Small intestine (tissue), 16 donors: ENCODE measurements at places on chromosomes 11 and 22.

- no peaks in the 10 kb centered on the region for H3K27me3 ChIP-seq
- no peak for DNase-seq
- peak overlapping the region; percentile 74 for H3K27ac ChIP-seq
- peaks cover 77% of the 10 kb centered on the region for H3K36me3 ChIP-seq
- H3K4me3 ChIP-seq: no peak overlapping the region
Measured at GRCh38 chr22:24060375-24060788, 49.3 kb downstream of the CABIN1 start.

DNA sequence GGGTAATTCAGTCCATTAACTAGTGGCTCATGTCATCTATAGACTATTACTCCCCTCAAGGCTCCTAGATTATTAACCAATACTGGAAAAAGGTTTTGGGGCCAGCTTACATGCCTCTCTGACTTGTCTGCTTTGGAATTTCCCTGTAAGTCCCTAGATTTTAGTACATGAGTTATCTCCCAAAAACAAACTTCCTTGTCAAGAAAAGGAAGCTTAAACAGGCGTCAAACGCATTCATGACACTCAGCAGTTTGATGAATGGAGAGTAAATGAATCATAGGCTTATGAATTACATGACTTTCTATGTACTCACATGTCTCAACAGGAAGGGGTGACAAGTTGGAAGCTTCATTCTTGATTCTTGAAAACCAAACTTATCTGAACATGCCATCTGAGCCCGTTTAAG, 70.8 kb downstream of the BLID start:
- no peaks in the 10 kb centered on the region for H3K36me3 ChIP-seq
- no peaks in the 10 kb centered on the region for H3K4me1 ChIP-seq
- no peak for DNase-seq
- no peak overlapping the region for H3K4me3 ChIP-seq
- H3K27me3 ChIP-seq: no peaks in the 10 kb centered on the region

DNA sequence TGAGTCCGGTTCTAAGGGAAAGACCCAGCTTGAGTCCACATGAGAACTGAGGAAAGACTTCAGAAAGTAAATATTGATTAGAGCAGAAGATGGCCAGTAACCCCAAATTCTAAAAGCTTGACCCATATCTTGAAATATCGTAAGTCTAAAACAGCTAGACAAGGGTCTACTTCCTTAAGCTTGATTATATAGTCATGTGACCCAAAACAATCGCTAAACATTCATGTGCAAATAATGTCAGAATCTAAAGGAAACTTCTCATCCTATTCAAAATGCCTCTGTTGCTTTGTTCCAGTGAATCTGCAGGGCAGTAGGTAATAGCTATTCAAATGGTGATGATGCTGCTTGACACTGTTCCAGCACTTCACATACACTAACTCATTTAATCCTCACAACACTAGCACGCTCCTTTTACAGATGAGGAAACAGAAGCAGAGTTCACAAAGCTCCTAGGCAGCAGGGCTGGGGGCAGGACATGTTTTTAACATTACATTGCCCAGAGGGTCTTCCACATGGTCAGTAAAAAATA, 52.6 kb downstream of the TCF20 start:
- H3K36me3 ChIP-seq: peaks cover 29% of the 10 kb centered on the region
- H3K27me3 ChIP-seq: no peaks in the 10 kb centered on the region
- H3K27ac ChIP-seq: no peak overlapping the region
- no peak overlapping the region for H3K4me3 ChIP-seq
- H3K4me1 ChIP-seq: peaks cover 12% of the 10 kb centered on the region

- no peaks in the 10 kb centered on the region for H3K36me3 ChIP-seq
- no peaks in the 10 kb centered on the region for H3K27me3 ChIP-seq
- no peak overlapping the region for H3K4me3 ChIP-seq
- no peak for DNase-seq
Measured at GRCh38 chr11:38130976-38131375, 1532.9 kb upstream of the RAG2 start.

- no peaks in the 10 kb centered on the region for H3K36me3 ChIP-seq
- no peaks in the 10 kb centered on the region for H3K27me3 ChIP-seq
- H3K4me1 ChIP-seq: no peaks in the 10 kb centered on the region
- H3K4me3 ChIP-seq: no peak overlapping the region
- H3K27ac ChIP-seq: no peak overlapping the region
Measured at GRCh38 chr11:76408171-76408965, 27.2 kb downstream of the GVQW3 start.

GRCh38 chr11:13308704-13309103, 31.1 kb downstream of the BMAL1 start:
- H3K4me3 ChIP-seq: no peak overlapping the region
- no peaks in the 10 kb centered on the region for H3K27me3 ChIP-seq
- H3K27ac ChIP-seq: no peak overlapping the region
- H3K36me3 ChIP-seq: peaks cover 2% of the 10 kb centered on the region
- DNase-seq: no peak

DNA sequence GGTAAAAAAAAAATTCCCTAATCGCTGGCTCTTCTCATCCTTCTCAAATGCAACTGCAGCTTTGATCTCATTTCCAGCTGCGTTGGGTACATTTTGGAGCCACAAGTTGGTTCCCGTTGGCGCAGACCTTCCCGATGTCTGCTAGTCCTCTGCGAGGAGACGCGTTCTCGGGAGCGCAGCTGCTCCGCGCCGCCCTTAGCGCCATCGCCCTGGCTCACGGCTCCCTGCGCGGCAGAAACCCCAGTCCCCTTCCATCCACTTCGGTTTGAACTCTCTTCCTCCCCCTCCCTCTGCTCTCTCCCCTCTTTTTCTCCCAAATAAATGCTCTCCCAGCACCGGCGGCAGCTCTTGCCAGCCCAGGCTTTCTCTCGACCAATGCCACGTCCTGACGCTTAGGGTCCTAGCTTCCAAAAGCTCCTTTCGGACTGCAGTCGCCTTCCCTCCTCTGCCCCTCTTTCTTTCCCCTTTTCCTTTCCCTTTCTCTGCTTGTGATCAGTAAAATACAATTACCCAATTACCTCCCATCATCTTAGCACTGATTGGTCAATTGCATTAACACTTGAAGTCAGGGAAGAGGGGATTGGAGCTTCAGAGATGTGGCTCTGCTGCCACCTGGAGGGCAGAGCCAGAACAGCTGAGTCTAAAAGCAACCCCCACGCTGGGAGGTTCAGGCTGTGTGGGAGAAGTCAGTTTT, 1165.7 kb downstream of the LRRC4C start:
- H3K4me1 ChIP-seq: peaks cover 6% of the 10 kb centered on the region
- H3K4me3 ChIP-seq: no peak overlapping the region
- peak overlapping the region; percentile 74 for H3K27ac ChIP-seq
- H3K27me3 ChIP-seq: no peaks in the 10 kb centered on the region
- DNase-seq: peak; percentile 80

DNA sequence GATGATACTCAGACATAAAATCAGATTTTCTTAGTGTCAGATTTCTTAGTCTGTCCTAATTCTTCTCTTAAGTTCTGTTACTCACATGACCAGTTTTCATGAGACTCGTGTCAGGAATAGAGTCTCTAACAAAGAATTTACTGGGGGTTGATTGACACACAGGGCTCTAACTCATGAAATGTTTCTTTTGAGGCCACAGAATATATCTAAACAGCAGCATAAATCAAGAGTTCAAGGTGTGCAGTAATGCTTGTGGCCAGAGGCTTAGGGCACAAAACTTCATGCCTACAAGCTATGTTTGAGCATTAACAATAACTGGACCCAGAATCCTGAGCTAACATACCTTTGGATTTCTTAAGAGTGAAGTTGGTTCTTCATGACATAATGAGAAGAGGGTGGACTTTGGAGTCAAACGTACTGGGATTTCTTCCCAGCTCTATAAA, 237.2 kb downstream of the DDX10 start:
- no peak overlapping the region for H3K4me3 ChIP-seq
- peak; percentile 55 for DNase-seq
- no peak overlapping the region for H3K27ac ChIP-seq
- H3K27me3 ChIP-seq: no peaks in the 10 kb centered on the region
- H3K36me3 ChIP-seq: no peaks in the 10 kb centered on the region

DNA sequence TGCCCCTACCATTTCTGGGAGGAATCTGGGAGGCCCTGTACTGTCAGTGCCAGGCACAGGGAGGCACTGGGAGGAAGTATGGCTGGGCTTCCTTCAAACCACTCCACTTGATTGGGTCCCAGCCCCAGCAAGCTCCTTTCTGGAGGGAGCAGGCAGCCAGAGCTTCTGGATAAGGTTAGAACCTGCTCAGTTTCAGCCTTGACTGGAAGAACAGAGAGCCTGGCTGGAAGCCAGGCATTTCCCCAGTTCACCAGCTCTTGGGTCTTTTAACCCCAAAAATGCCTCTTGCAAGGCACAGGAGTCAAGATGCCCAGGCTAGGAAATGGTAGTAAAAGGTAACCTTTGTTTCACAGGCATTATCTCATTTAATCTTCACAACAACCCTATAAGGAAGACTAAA, 9.0 kb upstream of the KCTD14 start:
- no peak overlapping the region for H3K27ac ChIP-seq
- no peak for DNase-seq
- no peak overlapping the region for H3K4me3 ChIP-seq
- peaks cover 2% of the 10 kb centered on the region for H3K4me1 ChIP-seq
- no peaks in the 10 kb centered on the region for H3K36me3 ChIP-seq
- no peaks in the 10 kb centered on the region for H3K27me3 ChIP-seq

GRCh38 chr11:34513682-34514449, at the start of gene ELF5:
TSS of gene ELF5 (minus strand) at chr11:34513794. CDS start at chr11:34505749, 8,045 bp downstream.
- no peak within 1 kb of the TSS for H3K27ac ChIP-seq
- H3K4me1 ChIP-seq: no peaks in the 10 kb centered on the region
- H3K4me3 ChIP-seq: no peak within 1 kb of the TSS
- DNase-seq: peak; percentile 12
- no peaks in the 10 kb centered on the region for H3K27me3 ChIP-seq

- H3K4me1 ChIP-seq: no peaks in the 10 kb centered on the region
- H3K4me3 ChIP-seq: no peak overlapping the region
- H3K27me3 ChIP-seq: no peaks in the 10 kb centered on the region
- H3K27ac ChIP-seq: no peak overlapping the region
Measured at GRCh38 chr11:76850815-76851214, 9.9 kb upstream of the ACER3 start.

DNA sequence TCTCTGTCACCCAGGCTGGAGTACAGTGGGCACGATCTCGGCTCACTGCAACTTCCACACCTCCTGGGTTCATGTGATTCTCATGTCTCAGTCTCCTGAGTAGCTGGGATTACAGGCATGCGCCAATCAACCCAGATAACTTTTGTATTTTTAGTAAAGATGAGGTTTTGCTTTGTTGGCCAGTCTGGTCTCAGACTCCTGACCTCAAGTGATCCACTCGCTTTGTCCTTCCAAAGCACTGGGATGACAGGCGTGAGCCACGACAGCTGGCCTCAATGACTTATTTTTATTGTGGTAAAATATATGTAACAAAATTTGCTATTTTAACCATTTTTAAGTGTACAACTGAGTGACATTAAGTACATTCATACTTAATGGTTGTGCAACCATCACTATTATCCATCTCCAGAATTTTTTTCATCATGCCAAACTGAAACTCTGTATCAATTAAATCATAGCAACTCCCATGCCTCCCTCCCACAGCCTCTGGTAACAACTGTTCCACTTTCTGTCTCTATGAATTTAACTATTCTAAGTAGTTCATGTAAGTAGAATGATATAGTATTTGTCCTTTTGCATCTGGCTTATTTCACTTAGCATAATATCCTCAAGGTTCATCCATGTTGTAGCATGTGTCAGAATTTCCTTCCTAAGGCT, 50.7 kb upstream of the CWF19L2 start:
- no peaks in the 10 kb centered on the region for H3K4me1 ChIP-seq
- no peaks in the 10 kb centered on the region for H3K36me3 ChIP-seq
- no peak overlapping the region for H3K27ac ChIP-seq
- no peak for DNase-seq
- H3K27me3 ChIP-seq: no peaks in the 10 kb centered on the region

DNA sequence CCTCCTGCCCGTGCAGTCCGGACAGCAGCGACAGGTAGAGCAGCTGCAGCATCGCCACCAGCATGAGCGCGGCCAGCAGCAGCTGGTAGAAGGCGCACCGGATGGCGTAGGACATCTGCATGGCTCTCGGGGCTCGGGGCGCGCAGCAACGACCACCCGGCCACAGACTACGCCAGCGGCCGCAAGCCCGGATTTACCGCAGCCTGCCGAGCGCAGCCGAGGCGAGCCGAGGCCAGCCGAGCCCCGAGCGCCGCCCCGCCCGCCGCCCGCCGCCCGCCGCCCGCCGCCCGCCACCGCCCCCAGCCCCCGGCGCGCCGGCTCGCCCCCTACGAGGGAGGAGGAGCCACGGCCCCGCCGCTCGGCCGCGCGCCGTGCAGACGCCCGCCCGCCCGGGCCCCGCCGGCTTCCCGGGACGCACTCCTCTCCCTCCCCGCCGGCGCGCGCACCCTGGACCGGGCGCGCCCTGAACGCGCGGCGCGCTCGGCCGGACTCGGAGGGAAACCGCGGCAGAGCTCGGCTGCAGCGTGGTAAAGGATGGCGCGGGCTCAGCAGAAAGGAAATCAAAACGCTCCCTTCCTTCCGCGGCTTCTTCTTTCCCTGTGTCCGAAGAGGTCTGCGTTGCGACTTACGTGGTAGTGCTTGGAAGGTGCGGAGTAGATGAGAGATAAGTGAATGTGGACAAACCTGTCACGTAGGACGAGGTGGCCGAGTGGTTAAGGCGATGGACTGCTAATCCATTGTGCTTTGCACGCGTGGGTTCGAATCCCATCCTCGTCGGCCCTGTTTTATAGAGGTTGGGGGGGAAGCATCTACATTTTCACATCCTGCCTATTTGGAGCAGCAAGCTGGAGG, at the start of gene B4GAT1:
Gene B4GAT1, minus strand, starts transcription at position 205 of the 852 bp plus-strand sequence. Its CDS starts 84 bp downstream, at position 121.
- peaks cover 9% of the 10 kb centered on the region for H3K36me3 ChIP-seq
- H3K27ac ChIP-seq: peak within 1 kb of the TSS; percentile 98
- peaks cover 50% of the 10 kb centered on the region for H3K4me1 ChIP-seq
- peak; percentile 94 for DNase-seq
- peak within 1 kb of the TSS; percentile 72 for H3K4me3 ChIP-seq

- H3K4me1 ChIP-seq: no peaks in the 10 kb centered on the region
- no peaks in the 10 kb centered on the region for H3K27me3 ChIP-seq
- H3K27ac ChIP-seq: no peak overlapping the region
- no peak overlapping the region for H3K4me3 ChIP-seq
Measured at GRCh38 chr22:43743131-43743530, 69.0 kb downstream of the EFCAB6 start.

DNA sequence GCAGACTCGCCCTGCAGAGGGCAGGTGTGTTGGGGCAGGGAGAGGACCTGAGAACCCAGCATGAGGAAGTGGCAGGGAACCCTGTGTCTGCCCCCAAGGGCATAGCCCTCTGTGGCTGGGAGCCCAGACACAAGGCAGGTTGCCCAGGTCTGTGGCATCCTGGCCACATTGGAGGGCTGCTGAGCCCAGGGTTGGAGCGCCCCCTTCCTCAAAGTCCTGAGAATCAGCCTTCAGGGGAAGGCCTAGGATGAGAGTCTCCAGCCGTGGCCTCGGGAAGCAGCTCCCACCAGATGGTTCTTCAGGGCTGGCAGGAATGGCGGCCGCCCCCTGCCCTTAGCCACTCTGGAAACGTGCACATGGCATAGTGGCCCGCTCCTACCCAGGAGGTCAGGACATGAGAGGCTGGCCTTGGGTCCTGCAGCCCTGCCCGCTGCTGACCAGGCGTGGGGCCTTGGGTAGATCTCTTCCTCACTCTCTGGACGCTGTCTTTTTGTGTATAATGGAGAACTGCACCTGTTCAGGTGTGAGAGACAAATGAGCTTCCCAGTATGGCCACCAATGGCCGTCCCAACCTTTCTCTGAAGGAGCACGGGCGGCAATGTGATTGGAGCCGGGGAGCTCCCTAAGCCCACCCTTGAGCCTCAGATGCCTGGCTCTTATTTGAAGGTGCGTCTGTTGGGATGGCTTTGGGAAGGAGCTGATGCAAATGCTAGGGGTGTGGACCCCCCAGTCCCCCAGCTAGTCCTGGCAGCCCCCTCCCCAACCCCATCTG, 4.6 kb upstream of the CDC42BPG start:
- H3K4me1 ChIP-seq: peaks cover 3% of the 10 kb centered on the region
- DNase-seq: peak; percentile 83
- peak overlapping the region; percentile 49 for H3K27ac ChIP-seq
- no peaks in the 10 kb centered on the region for H3K27me3 ChIP-seq
